ENCODE measurements at places on chromosomes 3 and 15.

GRCh38 chr3:13167064-13167743 lies 94.0 kb upstream of the IQSEC1 start:
- H3K27me3 ChIP-seq, result peaks cover 5% of the 10 kb centered on the region
- no peak for DNase-seq
- no peak overlapping the region for H3K27ac ChIP-seq
- peaks cover 7% of the 10 kb centered on the region for H3K4me1 ChIP-seq
- H3K36me3 ChIP-seq, result peaks cover 14% of the 10 kb centered on the region

GRCh38 chr3:126955004-126955790 lies 27.7 kb upstream of the PLXNA1 start:
- no peaks in the 10 kb centered on the region for H3K27me3 ChIP-seq
- DNase-seq, result peak; percentile 81
- H3K27ac ChIP-seq, result no peak overlapping the region
- H3K4me1 ChIP-seq, result peaks cover 29% of the 10 kb centered on the region
- no peak overlapping the region for H3K4me3 ChIP-seq
- no peaks in the 10 kb centered on the region for H3K36me3 ChIP-seq

GRCh38 chr3:15113471-15113870 lies 14.5 kb upstream of the RBSN start:
- no peak overlapping the region for H3K4me3 ChIP-seq
- no peaks in the 10 kb centered on the region for H3K36me3 ChIP-seq
- H3K27ac ChIP-seq, result no peak overlapping the region
- H3K27me3 ChIP-seq, result peaks cover 15% of the 10 kb centered on the region
- peaks cover under 1% of the 10 kb centered on the region for H3K4me1 ChIP-seq

DNA sequence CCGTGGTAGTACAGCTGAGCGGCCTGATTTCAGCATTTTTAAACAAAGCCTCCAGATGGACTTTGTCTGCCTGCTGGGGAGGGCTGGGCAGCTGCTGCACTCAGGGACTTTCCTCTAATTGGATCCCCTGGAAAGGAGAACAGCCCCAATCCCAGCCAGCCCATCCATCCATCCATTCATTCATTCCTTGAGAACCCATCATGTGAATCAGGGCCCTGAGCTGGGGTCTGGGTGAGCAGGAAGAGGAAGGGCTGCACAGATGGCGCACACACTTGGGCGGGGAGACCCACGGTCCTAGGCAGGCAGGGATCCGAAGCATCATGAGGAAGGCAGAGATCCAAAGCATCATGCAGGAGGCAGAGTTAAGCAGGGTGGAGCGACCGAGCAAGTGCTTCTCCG lies 45.7 kb downstream of the TPRA1 start:
- no peak overlapping the region for H3K4me3 ChIP-seq
- no peaks in the 10 kb centered on the region for H3K27me3 ChIP-seq
- H3K4me1 ChIP-seq, result peaks cover 13% of the 10 kb centered on the region

DNA sequence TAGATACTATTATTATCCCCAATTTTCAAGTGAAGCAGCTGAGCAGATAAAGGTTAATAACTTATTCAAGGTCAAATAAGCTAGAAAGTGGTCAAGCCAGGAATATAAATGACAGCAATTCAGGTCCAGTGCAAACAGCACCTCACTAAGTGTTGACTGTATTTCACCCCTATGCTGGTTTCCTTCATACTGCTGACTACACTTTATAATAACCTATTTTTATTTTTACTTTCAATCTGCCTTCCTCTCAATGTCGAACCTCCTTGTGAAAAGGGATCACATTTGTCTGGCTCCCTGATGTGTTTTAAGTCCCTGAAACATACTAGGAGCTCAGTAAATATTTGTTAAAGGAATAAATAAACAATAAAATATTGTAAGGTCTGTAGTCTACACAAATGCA lies 146.1 kb downstream of the NAALADL2 start:
- H3K36me3 ChIP-seq, result no peaks in the 10 kb centered on the region
- no peak overlapping the region for H3K4me3 ChIP-seq
- no peak for DNase-seq
- no peaks in the 10 kb centered on the region for H3K4me1 ChIP-seq
- no peaks in the 10 kb centered on the region for H3K27me3 ChIP-seq

GRCh38 chr15:95693917-95694316 lies 636.6 kb upstream of the NR2F2 start:
- H3K4me3 ChIP-seq, result no peak overlapping the region
- no peak overlapping the region for H3K27ac ChIP-seq
- no peaks in the 10 kb centered on the region for H3K27me3 ChIP-seq

DNA sequence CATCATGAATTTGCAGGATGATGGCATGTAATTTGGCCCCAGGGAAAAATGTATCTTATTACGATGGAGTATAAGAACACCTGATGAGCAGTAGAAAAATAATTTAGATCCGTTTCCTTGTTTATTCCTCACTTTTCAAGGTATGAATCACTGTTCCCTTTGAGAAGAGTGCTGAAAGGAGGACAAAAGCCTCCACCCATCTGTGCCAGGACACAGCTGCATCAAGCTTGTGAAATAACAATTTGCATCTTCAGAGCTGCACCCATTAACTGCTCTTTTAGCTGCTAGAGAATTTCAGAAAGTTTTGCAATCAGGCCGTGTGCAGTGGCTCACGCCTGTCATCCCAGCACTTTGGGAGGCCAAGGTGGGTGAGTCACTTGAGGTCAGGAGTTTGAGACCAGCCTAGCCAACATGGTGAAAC lies 9.6 kb downstream of the CLDND1 start:
- peaks cover 8% of the 10 kb centered on the region for H3K36me3 ChIP-seq
- H3K27ac ChIP-seq, result no peak overlapping the region
- H3K4me1 ChIP-seq, result peaks cover 18% of the 10 kb centered on the region
- H3K4me3 ChIP-seq, result no peak overlapping the region
- H3K27me3 ChIP-seq, result no peaks in the 10 kb centered on the region
- no peak for DNase-seq

DNA sequence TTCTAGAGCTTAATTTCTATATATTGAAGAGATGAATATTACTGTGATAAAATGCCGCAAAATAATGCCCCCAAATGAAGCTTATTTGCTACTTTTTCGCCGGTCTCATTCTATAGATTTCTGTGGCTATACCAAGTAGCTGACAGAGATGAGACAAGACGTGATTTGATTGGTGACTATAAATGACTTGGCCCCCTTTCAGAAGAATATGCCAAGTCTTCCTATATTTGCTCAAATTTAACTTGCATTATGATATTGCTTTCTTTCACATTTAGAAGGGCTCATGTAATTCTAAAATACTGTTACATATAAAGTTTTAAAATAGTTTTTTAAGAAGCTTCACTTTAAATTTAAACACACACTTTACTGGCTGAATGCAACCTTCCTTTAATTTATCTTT lies 180.1 kb downstream of the SUCLG2 start:
- peaks cover 16% of the 10 kb centered on the region for H3K36me3 ChIP-seq
- H3K27ac ChIP-seq, result no peak overlapping the region
- DNase-seq, result no peak

DNA sequence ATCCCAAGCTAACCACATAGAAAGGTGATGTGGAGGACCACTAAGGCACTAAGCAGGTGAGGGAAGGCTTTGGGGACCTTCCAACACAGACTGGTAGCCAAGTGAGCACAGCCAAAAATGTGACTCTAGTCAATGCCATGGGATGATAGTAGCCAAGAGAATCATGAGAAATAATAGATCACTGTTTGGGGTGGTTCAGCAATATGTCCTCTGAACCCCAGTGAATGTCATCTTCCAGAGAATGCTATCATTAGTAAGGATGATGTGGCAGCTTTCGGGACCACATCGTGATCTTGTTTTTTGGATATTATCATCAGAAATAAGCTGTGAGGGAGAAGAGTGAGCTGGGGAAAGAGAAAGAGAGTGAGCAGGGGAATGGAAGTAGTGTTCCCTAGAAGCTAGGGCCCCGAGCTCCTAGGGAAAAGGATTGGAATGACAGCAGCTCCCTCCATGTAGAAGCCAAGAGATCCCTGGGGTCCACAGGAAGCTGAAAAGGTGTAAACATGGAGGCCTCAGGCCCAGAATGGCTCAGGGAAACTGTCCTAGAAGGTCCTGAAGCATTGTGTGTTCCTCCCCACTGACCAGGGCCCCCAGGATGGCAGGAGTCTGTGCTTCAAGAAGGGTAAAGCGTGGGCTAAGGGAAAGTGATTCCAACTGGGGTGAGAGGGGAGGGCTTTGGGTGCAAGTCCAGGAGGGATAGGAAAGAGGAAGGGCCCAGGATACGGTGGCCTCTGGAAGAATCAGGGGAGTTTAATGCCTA lies 56.6 kb upstream of the KLF13 start:
- no peak overlapping the region for H3K4me3 ChIP-seq
- peaks cover 77% of the 10 kb centered on the region for H3K4me1 ChIP-seq
- no peak overlapping the region for H3K27ac ChIP-seq
- H3K27me3 ChIP-seq, result no peaks in the 10 kb centered on the region

- peaks cover 39% of the 10 kb centered on the region for H3K27me3 ChIP-seq
- H3K27ac ChIP-seq, result no peak overlapping the region
- H3K4me1 ChIP-seq, result peaks cover 16% of the 10 kb centered on the region
Observed at GRCh38 chr3:172138792-172139507, 99.6 kb downstream of the FNDC3B start.

Data from naive B cell (primary cell).